ENCODE measurements at places on chromosomes 4 and X. TPM values are rescaled to one million over a fixed set of nuclear protein-coding genes. Genes with fewer than 3 reads are reported as not detected.

The ZFP42 gene
- not detected for polyA plus RNA-seq

The MAD2L1 gene
- polyA plus RNA-seq, result 19.4 TPM

The SMIM10 gene
- polyA plus RNA-seq, result 2.4 TPM

The ZNF41 gene
- polyA plus RNA-seq, result 2.7 TPM

The USP26 gene
- polyA plus RNA-seq, result not detected

The STATH gene
- polyA plus RNA-seq, result not detected

The TNIP3 gene
- polyA plus RNA-seq, result 0.28 TPM

The TMSB15A gene
- polyA plus RNA-seq, result 17.2 TPM

The RTL3 gene
- polyA plus RNA-seq, result 0.64 TPM

The TBC1D8B gene
- 0.08 TPM for polyA plus RNA-seq

The MAGEB2 gene
- polyA plus RNA-seq, result 2.7 TPM

The XG gene
- polyA plus RNA-seq, result 0.76 TPM

The LUZP4 gene
- not detected for polyA plus RNA-seq

The PDZD4 gene
- 1.9 TPM for polyA plus RNA-seq

The TENM3 gene
- polyA plus RNA-seq, result 10.4 TPM

The GABRQ gene
- polyA plus RNA-seq, result 0.03 TPM

The DOK7 gene
- polyA plus RNA-seq, result 0.05 TPM

The SYAP1 gene
- polyA plus RNA-seq, result 12.9 TPM

The MAMLD1 gene
- polyA plus RNA-seq, result 2.9 TPM
